ENCODE measurements at places on chromosomes 16 and 17.

GRCh38 chr16:50833929-50834328 is 92.0 kb downstream of the CYLD start:
- DNase-seq = no peak

- no peak for DNase-seq
Observed at GRCh38 chr16:49017501-49017900, 264.1 kb downstream of the CBLN1 start.

DNA sequence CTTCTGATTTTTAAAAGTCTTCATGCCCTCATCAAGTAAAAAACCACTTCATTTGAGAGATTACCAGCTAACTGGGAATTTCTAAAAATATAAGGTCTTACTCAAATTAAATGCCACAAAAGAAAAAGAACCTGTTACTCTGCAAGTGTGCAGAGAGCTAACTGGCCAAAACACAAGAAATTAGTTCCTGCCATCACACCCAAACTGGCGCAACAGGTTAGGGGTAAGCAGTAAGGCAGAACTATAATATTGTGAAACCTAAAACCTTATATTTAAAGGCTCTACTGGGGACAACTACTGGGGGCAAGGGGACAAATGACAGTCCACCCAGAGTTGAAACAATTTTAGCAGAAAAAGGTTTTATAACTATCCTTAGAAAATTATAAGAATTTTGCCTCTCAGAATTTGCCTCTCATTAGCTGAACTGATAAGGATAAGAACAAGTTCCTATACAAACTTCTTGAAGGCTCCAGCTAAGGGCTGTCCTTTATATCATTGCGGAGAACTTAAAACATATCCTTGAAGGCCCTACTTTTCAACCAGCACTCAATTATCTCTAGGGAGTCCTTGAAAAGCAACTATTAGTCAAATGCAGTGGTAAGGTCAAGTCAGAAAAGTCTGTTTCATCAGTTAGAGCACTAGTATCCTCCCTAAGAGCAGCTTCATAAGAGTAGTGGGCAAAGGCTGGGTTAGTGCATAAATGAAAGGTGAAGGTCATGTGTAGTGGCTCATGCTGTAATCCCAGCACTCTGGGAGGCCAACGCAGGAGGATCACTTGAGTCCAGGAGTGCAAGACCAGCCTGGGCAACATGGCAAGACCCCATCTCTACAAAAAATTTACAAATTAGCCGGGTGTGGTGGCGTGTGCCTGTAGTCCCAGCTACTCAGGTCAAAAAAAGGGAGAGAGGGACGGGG is 31.5 kb downstream of the SMURF2 start:
- DNase-seq = no peak

- DNase-seq = peak; percentile 4
Observed at GRCh38 chr17:4365628-4366326, 698 bp downstream of the UBE2G1 start.

GRCh38 chr16:11662582-11662981 is 5.7 kb upstream of the SNN start:
- no peak for DNase-seq

DNA sequence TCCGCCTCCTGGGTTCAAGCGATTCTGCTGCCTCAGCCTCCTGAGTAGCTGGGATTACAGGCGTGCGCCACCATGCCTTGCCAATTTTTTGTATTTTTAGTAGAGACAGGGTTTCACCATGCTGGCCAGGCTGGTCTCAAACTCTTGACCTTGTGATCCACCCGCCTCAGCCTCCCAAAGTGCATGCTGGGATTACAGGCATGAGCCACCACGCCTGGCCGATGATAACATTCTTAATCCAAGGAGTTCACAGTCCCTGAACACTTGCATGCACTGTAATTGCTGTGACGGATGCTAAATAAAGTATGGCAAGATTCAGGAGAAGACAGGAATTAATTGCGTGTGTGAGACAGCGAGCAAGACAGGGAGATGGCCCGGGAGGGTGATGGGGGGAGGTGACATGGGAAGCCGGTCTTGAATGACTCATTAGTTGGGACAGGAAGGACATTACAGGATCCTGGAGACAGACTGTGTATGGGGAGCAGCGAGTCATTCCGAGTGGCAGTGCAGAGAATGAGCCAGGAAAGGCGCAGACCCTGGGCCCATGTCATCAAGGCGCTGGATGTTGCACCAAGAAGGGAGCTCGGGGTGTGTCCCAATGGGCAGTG is 6.7 kb downstream of the ABCA3 start:
- DNase-seq = no peak

DNA sequence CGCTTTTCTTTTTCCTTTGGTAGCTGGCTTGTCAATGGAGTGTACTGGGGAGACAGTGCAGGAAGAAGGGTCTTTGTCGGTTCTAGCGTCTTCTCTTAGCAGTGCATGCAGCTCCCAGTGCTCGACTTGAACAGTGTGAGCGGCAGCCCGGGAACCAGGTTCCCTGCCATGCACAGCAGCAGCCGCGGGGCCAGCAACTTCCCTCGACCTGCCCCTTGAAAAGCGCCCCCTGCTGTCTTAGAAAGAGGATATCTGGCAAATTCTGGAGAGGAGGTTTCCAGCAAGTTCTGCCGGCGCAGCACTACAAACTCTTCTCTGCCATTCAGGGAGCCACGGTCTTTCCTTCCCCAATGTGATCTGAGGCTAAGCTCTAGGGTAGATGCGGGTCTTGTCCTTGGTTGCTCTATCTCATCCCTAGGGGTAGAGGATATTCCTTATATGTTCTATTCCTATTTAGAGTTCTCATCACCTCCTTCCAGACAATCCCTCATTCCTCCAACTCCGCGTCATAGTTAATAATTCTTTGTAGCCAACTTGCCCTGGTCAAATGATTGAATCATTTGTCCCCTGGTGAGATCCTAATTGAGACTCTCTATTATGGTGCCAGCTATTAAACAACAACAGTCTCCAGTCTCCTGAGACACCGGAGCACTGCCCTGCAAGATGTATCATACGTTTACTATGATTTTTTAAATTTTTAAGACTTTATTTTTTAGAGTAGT is 451.3 kb downstream of the PMP22 start:
- DNase-seq = no peak

- no peak for DNase-seq
Observed at GRCh38 chr17:77563439-77564102, 394.9 kb upstream of the TNRC6C start.

- no peak for DNase-seq
Observed at GRCh38 chr16:49016461-49016860, 265.2 kb downstream of the CBLN1 start.

GRCh38 chr17:11705111-11705510 is 106.8 kb downstream of the DNAH9 start:
- no peak for DNase-seq

DNA sequence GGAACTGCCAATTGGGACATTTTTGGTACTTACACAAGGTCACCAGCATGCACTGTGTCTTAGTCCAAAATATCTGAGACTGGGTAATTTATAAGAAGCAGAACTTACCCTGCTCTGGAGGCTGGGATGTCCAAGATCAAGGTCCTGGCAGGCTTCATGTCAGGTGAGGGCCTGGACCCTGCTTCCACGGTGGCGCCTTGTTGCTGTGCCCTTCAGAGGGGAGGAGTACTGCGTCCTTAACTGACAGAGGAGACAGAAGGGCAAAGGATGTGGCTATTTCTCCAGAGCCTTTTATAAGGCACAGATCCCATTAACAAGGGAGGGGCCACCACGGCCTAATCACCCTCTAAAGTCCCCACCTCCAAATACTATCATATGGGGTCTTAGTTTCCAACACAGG is 178.9 kb downstream of the C16orf95 start:
- no peak for DNase-seq

All from stimulated activated CD4-positive, alpha-beta T cell treated with anti-CD3 and anti-CD28 coated beads, Interleukin-1b, Interleukin-23, amount 100 ng/mL, for 1 hour (primary cell).